ENCODE measurements at places on chromosomes 2 and 18. TPM values are rescaled to one million over a fixed set of nuclear protein-coding genes. Genes with fewer than 3 reads are reported as not detected.

- DNase-seq, result no peak
Measured at GRCh38 chr2:24424387-24424786, 64.1 kb upstream of the ITSN2 start.

DNA sequence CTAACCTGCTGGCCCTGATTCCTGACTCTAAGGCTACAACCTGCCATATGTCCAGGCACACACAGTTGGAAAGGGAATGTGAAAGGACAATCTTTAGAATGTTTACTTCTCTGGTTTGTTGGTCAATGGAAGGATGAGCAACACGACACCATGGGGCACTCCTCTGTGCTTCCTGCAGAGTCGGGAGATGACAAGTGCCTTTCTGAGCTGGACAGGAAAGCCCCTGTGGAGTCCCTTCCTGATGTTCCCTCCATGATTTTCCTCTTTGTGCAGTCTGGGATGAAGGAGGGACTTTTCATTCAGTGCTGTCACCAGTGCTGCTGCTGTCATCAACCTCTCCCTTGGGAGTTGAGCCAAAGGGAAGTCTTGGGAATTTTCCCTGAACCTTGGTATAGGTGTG is 22.6 kb upstream of the SERPINB7 start:
- no peak for DNase-seq

DNA sequence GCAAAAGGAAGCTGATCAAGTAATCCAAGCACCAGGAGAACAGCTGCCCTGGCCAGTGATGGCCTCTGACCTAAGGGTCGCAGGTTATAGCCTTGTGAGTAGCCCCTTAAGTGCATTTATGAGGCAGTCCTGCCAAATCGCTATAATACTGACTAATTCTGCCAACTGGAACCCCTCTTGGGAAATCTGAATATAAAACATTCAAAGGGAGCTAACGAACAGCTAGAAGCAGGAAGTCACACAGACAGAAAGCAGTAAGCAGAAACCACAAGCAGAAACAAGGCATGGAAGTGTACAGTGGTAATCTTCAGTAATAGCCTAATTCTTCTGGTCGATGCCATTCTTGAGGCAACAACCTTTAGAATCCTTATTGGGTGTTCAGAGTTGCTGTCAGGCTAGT is 521.3 kb downstream of the METTL4 start:
- no peak for DNase-seq

DNA sequence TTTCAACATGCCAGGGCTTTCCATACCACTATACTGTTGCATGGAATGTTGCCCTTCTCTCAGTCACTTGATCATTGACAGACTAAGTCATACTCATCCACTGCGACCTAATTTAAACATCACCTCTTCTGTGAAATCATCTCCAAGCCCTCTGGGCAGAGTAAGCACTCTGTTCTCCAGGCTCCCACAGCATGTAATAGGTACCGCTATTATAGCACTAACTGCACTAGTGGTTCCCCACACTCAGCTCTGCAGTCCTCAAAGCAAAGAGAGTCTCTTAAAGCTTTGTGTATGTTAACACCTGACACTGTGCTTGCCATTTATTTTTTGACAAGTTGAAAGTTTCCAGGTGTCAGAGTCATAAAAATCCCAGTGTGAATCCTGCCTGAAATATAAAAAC is 947.2 kb downstream of the ERBB4 start:
- no peak for DNase-seq

GRCh38 chr18:64103986-64104385 is 44.9 kb downstream of the LINC00305 start:
- no peak for DNase-seq

DNA sequence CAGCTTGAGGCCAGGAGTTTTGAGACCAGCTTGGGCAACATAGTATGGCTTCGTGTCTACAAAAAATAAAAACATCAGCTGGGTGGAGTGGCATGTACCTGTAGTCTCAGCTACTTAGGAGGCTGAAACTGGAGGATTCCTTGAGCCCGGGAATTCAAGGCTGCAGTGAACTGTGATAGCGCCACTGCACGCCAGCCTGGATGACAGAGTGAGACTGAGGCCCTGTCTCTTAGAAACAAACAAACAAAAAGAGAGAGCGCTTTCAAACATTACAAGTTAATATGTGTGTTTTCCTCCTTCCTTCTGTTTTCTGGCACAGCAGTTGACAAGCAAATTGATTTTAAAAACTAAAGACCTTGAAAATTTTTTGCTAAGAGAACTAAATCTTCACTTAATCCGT is 9.9 kb downstream of the EPC2 start:
- no peak for DNase-seq

DNA sequence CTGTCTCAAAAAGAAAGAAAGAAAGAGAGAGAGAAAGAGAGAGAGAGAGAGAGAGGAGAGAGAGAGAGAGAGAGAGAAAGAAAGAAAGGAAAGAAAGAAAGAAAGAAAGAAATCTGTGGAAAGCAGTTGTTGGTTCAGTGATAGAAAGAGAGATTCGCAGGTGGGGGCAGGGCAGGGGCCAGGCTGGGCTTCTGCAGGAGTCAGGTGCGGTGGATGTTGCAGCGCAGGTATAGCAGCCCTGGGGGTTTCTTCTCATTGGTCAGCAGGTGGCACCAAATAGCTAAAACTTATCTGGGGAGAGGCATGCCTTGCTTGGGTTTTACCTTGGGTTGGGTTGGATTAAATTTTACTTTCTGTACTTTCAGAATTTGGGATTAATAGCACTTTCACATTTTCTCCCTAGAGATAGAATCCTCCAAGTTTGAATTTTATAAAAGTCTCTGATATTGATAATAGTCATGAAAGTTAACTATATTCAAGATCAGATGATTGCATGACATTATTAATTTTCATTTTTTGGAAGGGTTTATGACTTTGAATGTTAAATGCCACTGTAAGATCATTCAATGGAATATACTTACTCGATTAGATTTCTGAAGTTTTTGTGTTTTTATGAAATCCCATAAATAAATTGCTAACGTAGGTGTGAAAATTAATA is 66.6 kb downstream of the SPTBN1 start:
- no peak for DNase-seq

DNA sequence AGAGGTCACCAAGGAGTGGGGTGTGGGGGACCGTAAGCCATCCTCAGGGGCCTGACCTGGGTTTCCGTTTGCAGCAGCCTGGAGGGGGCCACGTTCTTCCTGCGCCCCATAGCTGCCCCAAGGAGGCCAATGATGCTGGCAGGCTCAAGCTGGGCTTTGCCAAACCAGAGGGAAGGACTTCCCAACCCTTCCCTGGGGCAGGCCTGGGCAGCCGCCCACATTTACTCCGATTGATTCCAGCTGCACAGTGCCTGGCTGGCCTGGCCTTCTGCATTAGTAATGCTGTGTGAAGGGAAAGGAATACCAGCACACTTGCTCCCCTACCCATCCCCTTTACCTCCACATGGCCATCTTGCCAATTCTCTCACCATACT is 360.6 kb upstream of the SLC14A2 start:
- no peak for DNase-seq

- DNase-seq, result no peak
Measured at GRCh38 chr2:96874198-96874831, 4.4 kb upstream of the SEMA4C start.

- no peak for DNase-seq
Measured at GRCh38 chr18:62409821-62410220, 84.7 kb downstream of the TNFRSF11A start.

DNA sequence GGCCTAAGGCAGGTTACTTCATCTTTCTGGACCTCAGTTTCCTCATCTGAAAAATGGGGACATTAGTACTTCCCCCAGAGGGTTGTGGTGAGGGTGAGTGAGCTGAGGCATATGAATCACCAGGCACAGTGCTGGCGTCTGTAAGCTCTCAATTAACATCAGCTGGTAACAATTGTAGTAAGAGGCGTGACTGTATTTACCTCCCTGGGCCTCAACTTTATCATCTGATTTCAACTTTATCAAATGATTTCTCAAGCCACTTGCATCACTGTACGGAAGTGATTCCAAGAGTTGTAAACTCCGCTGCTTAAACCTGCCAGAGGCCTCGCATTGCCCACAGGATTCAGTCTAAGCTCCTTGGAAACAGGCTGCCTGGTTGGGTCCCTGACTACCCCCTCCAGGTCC is 53.6 kb upstream of the PKDCC start:
- DNase-seq, result no peak

DNA sequence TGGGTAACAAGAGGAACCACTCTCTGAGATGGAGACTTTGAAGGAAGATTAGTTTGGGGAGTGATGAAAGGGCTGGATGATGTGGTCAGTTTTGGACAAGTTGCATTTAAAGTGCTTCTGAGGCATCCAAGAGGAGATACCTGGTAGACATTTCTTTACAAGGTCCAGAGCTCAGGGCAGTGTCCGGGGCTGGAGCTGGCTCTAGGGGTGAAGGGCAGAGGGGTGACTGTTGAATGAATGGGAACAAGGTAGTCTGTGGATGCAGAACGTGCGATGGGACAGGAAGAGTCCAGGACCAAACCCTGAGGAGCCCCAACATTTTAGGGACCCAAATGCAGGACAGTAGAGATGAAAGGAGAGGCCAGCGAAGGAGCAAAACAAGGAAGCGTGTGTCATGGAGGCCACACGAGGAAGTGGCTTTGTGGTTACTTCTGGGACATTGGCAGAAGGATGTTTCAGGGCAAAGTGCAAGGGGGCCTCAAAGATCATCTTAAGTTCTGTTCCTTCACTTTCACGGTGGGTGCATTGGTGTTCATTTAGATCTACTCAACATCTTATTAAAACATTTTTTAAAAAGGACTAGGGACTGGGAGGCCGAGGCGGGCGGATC is 13.6 kb upstream of the GPR35 start:
- DNase-seq, result no peak

GRCh38 chr2:46909771-46910419 is 5.7 kb downstream of the MCFD2 start:
- no peak for DNase-seq

DNA sequence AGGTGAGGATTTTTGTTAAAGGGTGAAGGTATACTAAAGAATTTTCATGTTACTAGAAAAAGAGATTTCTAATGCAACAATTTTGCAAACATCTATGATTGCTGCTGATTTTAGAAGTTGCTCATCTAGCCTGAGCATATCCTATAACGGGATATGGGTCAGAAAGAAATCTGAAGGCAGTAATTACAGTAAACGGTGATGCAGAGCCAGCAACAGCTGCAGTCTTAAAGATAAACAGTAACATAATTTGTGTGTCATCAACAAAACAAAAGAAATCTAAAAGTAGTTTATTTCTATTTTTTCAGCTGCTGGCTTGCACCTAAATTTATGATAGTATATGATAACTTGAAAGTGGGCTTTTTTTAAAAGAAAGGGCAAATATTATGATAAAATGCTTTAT is 215.7 kb downstream of the SLC4A10 start:
- no peak for DNase-seq

Gene TEKT4
- total RNA-seq, result not detected

Gene SERPINB11
- total RNA-seq, result not detected

Gene ALLC
- not detected for total RNA-seq

Gene UGT1A8
- total RNA-seq, result not detected

Gene IL36RN
- not detected for total RNA-seq

Gene NMUR1
- 2.0 TPM for total RNA-seq

Gene CENPA
- total RNA-seq, result 0.46 TPM

Gene POTEC
- not detected for total RNA-seq

Gene RBM43
- total RNA-seq, result 11.3 TPM

Gene LYG1
- not detected for total RNA-seq

Gene MRO
- 1.3 TPM for total RNA-seq

Measured in omental fat pad (tissue), 4 donors.